ENCODE measurements at places on chromosomes 13 and 19.

DNA sequence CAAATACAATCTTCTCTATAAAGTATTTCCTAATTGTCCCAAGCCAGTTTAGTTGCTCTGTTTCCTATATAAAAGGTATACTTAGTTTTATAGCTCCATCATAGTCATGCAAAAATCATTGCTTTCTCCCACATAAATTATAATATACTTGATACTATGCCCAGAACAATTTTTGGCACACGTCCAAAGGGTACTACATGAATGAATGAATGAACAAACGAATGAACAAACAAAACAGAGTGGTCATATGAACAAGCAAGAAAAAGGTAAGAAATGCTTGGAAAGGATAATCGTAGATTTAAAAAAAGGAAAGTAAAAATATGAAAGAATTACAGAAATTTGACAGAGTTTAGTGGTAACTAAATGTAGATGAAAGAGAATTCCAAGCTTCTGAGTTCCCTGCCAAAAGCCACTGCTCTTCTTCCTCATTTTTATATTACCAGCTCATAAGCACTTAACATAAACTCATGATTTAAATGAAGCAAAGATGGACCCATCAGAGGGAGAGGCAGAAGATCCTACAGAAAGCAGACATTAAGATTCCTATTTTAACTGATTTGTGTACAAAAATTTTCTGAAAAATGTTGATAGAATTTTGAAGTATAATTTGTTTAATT, 123.2 kb downstream of the ENOX1 start:
- no peak for DNase-seq

DNA sequence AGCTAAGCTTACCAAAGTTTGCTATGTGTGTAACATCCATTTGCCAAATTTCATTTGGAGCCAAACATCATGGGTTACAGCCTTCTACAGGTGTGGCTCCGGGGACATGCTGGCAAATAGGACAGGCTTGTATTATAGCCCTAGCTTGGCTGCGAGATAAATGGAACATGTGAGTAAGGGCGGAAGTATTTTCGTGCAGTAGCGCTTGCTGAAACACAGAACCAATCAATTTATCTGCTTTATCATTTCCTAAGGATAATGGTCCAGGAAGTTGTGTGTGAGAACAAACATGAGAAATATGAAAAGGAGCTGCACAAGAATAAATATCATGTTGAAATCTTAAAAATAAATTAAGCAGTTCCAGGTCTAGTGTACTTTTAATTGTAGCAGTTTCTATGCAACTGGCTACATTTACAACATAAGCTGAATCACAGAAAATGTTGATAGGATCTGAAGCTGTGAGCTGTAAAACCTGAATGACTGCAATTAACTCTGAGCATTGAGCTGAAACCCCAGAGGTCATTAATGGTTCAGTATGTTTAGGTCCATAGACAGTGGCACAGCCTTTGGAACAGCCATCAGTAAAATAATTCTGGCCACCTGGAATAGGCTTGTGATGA, 22.2 kb upstream of the ZNF100 start:
- DNase-seq = no peak

GRCh38 chr19:7997809-7998480, 7.5 kb downstream of the ELAVL1 start:
- DNase-seq = no peak

GRCh38 chr13:106548064-106548696, 12.7 kb upstream of the EFNB2 start:
- DNase-seq = no peak

- DNase-seq = no peak
Observed at GRCh38 chr19:12484011-12484370, 625 bp downstream of the ZNF709 start.

DNA sequence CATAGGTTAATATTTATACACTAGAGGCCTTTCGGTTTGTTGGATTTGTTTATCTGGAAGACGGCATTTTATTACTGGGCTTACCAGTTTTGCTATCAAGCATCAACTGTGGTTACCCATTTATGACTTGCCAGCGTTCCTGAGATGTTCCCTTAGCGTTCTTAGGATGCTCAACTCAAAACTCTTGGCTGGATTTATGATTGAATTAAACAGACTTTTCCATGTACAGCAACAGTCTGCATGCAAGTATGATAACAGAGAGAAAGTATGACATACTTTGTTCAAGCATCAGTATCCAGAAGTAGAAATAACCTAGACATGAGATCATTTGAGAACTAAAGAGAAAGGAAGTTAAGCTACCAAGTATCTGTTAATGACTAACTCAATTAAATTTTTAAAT, 29.9 kb upstream of the RNF113B start:
- DNase-seq = no peak

DNA sequence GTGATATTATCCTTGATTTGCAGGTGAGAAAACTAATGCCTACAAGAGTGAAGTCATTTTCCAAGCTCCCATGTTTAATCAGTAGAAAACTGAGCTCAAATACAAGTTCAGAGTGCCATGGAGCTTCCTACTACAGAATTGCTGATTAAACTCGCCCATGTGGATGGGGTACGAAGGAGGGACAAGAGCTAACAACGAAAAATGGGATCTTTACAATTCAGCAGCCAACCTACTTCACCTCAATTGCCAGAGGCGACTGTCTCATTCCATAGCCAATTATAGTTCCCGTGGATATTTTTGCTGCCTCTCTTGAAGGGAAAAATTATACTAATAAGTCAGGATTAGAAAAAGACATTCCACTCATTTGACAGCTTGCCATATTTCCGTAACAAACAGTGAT, 1155.1 kb downstream of the OLFM4 start:
- no peak for DNase-seq

DNA sequence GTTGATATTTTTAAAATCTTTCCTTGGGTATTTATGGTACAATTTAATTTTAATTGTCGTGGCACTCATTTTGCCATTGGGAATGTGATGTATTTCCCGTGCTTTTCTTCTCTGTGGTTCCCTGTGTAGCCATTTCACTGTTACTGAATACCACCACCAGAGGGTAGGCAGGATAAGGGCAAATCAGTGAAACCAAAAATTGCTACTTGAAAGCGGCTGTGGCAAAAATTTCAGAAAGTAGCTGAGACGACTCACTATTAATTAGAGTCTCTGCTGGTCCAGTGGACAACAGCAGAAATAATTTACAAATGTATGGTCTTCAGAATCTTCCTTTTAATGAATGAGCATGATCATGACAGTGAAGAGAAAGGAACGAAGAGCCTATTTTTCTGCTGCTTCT, 34.4 kb upstream of the MIR17HG start:
- peak; percentile 7 for DNase-seq

DNA sequence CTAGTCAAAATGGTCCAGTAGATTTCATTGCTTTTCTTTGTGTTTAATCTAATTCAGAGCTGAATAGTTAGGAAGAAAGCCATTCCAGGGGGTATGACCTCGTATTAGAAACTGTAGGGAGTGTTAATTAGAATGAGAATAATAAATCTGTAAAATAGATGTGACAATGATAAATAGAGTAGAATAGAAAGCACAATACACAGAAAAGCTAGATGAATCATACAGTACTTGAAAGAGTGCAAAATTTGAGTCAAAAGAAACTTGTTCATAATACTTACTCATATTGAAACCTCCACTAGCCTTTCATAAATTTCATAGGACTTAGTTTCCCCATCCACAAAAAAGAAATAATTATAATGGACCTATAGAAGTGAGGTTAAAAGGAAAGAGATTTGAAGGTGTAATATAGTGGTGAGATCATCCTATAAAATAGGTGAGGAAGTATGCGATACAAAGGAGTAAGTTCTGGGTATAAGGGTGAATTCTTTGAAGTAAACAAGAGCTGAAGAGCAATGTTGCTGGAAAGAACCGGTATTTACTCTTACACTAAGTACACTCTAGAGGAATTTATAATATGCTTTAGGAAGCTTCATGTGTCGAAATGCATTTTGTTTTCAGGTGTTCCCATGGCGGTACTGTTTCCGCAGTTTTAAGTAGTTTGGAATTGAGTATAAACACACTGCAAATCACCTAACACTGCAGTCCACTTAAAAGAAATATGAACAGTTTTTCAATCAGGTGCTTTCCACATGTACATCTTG, 21.9 kb downstream of the PCDH17 start:
- no peak for DNase-seq

GRCh38 chr19:18464646-18465045, 26.7 kb upstream of the ISYNA1 start:
- DNase-seq = no peak

DNA sequence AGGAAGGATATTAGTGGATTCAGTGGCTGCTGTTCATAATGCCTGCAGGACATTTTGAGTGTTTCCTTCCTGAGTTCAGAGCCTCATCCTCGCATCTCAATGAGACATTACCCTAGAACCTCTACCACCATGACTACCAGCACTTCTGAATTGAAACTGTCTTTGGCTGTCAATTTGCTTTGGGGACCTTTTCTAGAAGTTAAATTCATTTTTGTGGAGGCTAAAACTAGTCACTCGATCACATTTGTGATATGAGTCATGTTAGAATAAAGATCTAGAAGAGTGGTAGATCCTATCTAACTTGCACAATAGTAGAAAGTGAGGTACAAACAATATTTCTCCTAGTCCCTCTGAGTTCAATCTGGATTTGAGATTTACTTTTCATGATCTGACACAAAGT, 124.9 kb downstream of the KCNRG start:
- DNase-seq = no peak

- no peak for DNase-seq
Observed at GRCh38 chr13:41267106-41267505, 3.7 kb upstream of the MTRF1 start.

- DNase-seq = no peak
Observed at GRCh38 chr13:73967397-73968165, 166.6 kb downstream of the KLF12 start.

DNA sequence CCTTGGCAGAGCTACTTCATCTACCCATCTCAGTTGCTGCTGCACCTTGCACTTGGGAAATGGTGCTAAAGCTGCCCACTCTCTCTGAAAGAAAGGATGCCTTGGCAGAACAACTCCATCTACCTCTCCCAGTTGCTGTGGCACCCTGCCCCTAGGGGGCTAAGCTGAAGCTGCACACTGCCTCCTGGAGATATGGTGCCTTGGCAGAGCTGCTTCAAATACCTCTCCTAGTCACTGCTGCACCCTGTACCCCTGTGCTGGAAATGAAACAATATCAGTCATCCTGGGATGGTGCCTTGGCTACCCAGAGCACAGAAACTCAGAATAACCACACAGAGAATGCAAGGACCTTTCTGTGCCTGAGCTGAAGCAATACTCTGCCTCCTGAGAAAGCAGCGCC, 615.8 kb downstream of the DIAPH3 start:
- no peak for DNase-seq

DNA sequence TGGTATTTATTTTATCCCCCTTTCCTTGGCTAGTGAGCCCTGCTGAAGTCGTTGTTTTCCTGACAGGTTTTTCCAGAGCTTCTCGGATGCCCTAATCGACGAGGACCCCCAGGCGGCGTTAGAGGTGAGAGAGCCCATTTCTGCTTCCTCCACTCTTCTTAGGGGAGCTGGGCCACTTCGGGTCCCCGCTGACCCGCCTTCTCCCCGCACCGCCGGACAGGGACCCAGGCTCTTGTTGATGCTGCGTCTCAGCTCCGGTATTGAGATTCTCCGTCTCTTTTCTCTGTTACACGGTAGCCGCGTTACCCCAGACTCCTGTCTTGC, 306 bp downstream of the SUGT1 start:
- DNase-seq = no peak

GRCh38 chr13:73103238-73103637, 44.4 kb downstream of the KLF5 start:
- no peak for DNase-seq

DNA sequence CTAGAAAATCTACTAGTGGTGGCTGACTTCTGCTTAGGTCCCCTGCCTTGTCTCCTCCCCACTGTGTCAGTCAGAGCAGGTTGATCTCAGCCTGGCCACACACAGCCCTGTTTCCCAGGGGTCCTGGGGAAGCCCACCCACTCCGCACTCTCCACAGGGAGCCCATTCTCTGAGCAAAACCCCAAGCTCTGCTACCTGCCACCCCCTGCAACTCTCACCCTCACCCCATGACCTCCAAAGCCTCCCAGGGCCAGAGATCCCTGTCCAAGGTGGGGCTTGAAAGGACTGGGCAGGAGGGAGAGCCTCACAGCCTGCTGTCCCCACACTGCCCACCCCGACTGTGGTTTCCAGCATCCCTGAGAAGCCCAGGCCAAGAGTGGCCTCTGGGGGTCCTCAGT, 58.8 kb upstream of the ZNF536 start:
- no peak for DNase-seq

- DNase-seq = no peak
Observed at GRCh38 chr13:44627441-44627840, 51.3 kb upstream of the TSC22D1 start.

DNA sequence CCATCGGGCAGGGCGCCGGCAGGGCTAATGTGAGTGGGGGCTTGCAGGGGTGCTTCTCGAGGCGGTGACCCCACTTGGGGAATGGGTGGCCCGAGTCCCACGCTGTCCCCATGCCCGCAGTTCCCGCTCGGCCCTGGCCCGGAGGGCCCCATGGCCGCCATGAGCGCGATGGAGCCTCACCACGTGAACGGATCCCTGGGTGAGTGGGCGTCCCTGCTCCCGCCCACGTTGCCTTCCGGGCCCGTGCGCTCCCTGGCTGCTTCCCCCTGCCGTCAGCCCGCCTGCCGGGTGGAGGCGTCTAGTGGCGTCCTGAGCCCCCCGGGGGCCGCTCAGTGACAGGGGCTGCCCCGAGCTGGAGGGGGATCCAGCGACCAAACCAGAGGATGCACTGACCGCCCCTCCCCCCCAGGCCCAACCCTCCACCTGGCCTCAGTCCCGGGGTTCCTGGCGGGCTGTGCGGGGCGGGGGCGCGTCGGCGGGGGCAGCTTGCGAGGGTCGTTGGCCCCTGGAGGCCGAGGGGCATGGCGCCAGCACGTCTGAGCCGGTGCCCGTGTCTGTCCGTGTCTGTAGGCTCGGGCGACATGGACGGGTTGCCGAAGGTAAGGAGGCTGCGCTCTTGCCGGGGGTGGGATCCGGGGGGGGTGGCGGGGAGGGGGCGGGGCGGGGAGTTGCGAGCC, 4.8 kb downstream of the ISYNA1 start:
- no peak for DNase-seq

- no peak for DNase-seq
Observed at GRCh38 chr13:110509478-110509926, 52.0 kb downstream of the RAB20 start.

DNA sequence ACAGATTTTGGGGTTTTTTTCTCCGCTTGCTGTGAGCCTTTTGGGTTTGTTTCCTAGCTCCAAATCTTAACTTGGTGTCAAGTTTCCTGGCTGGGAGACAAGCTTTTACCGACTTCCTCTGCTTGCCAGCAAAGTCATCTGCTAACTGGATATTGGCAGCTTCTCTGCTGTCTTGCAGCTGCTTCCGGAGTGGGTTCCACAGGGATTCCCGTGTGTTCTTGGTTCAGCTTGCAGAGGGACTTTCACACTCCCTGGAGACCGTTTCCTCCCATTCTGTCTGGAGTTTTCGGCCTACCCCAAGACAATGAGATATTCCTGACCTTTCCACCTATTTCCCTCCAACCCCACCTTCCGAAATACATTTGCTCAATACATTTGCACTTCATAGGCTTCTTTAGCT, 2.2 kb upstream of the COLGALT1 start:
- DNase-seq = no peak

DNA sequence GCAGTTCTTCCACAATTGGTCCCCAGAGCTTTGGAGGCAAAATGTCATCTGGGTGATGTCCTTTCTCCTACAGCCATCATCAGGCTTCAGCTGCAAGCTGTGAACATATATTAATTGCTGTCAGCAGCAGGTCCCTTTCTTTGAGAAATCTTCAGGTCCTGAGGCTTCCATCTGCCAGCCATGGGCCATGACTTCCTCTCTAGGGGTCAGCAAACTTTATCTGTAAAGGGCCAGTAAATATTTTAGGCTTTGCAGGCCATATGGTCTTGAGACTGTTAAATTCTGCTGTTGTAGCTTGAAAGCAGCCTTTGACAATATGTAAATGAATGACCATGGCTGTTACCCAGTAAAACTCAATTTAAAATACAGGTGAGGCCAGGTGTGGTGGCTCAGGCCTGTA, 27.1 kb downstream of the SERP2 start:
- no peak for DNase-seq
